ENCODE measurements at places on chromosomes 12 and 14.

GRCh38 chr12:20513189-20513588, 144.9 kb downstream of the PDE3A start:
- no peak for DNase-seq

DNA sequence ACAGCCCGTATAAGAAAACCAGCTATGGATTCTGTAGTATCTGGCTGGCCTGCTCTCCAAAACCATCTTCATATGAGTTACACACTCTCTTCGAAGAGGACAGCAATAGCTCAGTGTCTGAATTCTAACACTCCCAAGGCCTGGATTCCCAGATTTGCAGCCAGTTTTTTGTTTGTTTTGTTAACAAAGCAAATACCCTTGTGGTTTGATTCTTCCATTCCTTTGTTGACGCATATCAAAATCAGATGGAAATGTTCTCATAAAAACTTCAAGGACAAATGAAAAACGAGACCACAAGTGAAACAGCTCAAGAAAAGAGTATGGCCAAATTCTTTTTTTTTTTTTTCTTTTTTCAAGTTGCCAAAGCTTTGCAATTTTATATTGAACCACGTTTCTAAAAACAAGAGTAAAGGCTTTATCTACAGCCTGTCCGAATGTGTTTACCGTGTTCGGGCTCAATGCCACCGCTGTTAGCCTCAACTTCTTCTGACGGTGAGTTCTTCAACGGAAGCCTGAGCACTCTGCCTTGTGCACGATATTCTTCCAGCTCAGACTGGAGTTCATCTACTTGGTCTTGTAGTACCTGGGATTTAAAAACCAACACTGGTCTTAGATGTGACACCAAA, 67.5 kb downstream of the NIN start:
- DNase-seq, result no peak

- no peak for DNase-seq
Measured at GRCh38 chr14:67881225-67881624, 61.6 kb downstream of the RAD51B start.

- DNase-seq, result peak; percentile 15
Measured at GRCh38 chr14:85054178-85054577, 475.8 kb upstream of the FLRT2 start.

DNA sequence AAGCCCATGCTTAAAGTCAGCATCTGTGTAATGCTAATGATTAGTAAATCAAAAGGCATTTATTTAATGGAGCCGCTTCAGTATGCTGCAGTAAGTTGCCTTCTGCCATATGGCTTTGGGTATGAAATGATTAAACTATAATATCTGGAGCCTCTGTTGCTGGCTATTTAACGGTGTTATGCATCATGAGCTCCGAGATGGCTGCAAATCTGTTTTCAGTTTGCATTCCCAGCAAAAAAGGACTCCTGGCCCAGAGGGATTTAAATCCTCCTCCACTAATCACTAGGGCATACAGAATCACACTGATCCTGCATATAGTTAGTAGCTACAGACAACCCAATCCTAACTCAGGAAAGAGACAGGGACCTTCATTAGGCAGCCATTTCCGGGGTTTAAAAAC, 171.5 kb upstream of the EEA1 start:
- DNase-seq, result no peak

DNA sequence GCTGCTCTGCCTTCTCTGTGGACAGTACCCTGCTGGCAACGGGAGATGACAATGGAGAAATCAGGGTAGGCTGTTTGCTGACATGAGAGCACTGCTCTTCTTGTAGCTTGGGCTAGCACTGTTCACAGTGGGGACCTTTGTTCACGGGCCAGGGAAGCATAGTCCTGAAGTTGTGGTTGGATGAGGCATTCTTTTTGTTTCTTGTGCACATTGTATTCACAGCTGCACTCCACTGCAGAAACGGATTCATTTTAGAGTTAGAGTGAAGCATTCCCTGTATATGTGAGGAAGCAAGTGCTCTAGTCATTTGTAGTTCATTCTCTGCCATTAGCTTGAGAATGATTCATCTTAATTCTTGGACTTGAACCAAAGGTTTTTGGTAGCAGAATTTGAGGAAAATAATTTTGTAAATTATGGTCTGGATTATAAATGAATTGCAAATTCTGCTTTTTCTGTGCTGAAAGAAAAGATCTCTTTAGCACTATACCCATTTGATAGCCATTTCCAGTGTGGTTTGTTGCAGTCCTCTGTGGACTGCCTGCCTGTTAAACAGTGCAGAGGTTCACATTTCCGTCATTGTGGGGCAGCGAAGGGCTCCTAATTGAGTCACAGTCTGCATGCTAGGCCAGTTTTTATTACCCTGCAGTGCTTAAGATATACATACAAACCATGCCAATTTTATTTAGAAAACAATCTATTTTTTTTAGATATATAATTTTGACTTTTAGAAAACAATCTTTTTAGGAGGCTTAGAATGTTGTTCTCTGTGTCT, 80.6 kb downstream of the APAF1 start:
- DNase-seq, result peak; percentile 11

GRCh38 chr12:93373961-93374656, 3.6 kb upstream of the NUDT4 start:
- peak; percentile 74 for DNase-seq

DNA sequence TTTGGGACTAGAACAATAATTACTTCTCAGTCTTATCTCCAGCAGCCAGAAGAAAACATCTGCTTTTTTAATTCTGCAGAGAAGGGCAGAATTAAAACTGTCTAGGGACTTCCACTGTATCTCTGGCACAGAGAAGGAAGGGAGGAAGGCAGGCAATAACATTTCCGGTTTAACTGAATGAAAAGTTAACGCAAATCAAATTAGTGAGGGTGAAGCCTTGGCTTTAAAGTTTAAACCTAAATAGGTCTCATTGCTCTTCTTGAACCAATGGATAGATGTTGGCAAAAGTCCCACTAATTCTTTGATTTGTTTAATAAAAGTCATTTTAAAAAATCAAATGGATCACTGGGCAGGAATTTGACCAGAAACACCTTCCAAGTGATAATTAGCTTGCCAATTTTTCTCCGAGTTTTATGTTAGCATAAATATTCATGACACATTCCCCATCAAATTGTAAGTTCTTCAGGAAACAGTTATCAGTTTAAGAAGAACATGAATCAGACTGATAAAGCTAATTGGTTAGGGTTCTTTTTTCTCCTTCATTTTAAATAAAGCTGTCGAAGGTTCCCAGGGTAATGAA, 181.9 kb downstream of the SLC15A5 start:
- DNase-seq, result no peak

- no peak for DNase-seq
Measured at GRCh38 chr12:14886271-14886670, 617 bp upstream of the MGP start.

DNA sequence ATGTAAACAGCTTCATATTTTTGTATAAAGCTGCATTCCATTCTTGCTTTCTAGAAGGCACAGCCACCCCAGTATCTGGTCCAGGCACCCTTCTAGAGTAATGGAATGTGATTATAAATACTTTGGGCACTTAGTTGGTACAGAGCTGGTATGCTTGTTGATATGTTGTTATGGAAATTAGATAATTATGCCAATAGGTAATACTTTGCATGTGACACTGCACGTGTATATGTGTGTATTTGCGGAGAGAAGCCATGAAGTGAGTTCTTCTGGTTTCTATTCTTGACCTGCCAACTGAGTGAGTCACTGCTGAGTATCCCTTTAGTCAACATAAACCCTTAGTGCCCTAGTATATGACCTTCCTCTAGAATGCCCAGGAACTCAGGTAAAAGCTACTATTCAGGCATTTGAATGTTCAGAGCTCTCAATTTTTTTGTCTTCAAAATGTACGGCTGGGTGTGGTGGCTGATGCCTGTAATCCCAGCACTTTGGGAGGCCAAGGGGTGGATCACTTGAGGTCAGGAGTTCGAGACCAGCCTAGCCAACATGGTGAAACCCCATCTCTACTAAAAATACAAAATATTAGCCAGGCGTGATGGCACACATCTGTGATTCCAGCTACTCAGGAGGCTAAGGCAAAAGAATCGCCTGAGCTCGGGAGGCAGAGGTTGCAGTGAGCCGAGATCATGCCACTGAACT, 6.2 kb upstream of the TCP11L2 start:
- DNase-seq, result no peak

DNA sequence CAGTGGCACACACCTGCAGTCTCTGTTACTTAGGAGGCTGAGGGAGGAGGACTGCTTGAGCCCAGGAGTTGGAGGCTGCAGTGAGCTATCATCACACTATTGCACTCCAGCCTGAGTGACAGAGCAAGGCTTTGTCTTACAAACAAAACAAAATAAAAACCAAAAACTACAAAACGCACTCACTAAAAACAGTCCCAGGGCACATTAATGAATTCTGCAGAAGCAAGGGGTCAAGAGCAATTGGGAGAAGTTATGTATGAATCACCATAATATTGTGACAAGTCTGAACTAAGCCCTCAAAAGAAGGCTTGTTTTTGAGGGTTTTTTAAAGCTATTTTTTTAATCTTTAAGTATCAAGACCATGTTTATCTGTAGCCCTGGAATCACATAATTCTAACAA, 201.1 kb downstream of the MED13L start:
- DNase-seq, result no peak
